Stimulated activated naive B cell treated with anti-CD40 and anti-IgM and Interleukin-4, amounts not matched to agents 10 μg/mL and 1 μg/mL and 100 μg/mL, for 72 hours (primary cell): ENCODE measurements at places on chromosomes 1 and 21.

- DNase-seq = no peak
These were observed 78.1 kb downstream of the LRRC53 start for GRCh38 chr1:74434321-74434720.

GRCh38 chr1:43069461-43070050 is 102.5 kb downstream of the EBNA1BP2 start:
- DNase-seq = no peak

DNA sequence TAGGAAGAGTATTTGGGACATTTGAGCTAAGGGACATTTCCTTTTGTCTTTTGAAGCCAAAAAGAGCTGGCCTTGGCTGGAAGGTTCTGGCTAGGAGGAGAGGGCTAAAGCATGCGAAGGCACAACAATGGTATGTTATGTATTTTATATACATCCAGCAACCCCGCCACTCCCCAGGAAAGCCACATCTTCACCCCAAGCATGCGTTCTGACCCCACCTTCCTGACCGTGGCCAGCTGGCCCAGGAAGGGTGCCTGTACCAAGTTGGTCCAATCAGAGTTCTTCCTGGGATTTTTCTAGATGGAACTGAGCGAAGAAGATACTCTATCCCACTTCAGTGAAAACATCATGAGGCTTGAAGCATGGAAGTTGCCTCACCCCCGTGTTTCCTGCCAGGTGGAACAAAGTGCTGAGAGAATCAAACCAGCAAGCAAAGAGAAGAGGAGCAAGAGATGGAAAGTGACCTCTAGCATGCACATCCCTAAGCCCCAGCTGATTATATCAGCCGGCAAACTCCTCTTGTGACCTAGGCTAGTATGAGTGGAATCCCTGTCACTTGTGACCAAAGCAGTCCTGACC is 82.7 kb downstream of the BCAR3 start:
- no peak for DNase-seq

DNA sequence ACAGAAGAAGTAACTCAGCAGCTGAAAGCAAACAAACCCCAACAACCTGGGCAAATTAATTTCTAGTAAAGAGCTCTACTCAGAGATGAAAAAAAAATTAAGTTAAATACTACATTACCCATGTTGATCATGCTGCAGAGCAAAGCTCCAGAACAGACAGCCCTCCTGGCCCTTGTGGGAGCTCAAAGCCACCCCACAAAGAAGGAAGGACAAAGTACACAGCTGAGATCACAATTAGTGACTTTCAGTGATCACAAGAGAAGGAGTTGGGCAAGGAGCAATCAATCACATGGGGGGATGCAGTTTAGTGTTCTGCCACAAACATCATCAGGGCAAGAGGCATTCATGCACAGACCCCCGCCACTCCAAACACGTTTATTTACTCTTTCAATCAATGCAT is 114.2 kb downstream of the DAB1 start:
- no peak for DNase-seq

GRCh38 chr1:178806665-178807300 is 64.1 kb downstream of the ANGPTL1 start:
- no peak for DNase-seq

DNA sequence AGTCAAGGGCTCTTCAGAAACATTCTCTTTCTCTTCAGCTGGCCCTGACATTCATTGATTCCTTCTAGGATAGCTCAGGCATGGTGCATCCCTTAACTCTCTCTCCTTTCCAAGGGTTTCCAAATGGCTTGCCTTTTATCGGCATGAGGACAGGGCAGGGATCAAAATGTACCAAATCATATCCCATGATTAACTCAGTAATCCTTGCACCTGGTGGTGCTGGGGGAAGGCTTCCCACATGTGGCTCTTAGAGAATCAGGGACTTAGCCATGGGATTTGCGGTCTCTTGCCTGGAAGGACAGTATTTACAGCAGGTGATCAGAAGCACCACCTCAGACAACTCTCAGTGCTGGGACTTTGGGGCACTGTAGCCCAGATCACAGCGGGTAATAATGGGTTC is 46.2 kb upstream of the EDEM3 start:
- no peak for DNase-seq

DNA sequence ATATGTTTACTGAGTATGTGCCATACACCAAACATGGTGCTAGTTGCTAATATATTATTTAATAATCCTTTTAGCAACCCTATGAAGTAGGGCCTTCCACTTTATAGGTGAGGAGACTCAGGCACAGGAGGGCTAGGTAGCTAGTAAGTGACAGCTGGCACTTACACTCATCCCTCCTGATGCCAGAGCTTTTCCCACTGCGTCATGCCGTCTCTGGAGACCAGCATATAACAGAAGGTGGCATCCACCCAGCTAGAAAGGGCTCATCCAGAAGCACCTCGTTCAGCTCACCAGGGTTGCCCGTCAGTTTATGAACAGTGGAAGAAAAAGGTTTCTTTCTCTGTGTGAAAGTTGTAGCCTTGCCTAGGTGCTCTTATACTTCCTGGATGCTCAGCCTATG is 108.9 kb downstream of the NOS1AP start:
- DNase-seq = no peak

- no peak for DNase-seq
These were observed 30.6 kb downstream of the AKT3 start for GRCh38 chr1:243819438-243819839.

DNA sequence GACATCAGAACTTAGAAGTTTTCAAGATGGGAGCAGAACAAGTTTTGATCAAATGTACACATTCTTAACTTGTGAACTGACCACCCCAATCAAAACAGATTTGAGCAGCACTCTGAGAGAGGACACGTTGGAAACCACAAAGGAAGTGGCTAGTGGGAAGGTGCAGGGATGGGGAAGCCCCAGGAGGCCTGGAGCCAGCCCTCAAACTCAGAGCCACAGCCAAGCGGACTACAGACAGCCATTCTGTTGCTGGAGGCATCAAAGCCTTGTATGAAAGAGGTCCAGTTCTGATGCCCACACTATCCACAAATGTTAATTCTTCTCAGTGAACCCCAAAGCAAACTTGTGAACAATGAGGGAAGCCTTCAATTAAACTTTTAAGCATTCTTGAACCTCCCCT is 143.6 kb upstream of the RAB4A start:
- no peak for DNase-seq

- DNase-seq = no peak
These were observed 29.3 kb downstream of the C1orf141 start for GRCh38 chr1:67105508-67105907.

DNA sequence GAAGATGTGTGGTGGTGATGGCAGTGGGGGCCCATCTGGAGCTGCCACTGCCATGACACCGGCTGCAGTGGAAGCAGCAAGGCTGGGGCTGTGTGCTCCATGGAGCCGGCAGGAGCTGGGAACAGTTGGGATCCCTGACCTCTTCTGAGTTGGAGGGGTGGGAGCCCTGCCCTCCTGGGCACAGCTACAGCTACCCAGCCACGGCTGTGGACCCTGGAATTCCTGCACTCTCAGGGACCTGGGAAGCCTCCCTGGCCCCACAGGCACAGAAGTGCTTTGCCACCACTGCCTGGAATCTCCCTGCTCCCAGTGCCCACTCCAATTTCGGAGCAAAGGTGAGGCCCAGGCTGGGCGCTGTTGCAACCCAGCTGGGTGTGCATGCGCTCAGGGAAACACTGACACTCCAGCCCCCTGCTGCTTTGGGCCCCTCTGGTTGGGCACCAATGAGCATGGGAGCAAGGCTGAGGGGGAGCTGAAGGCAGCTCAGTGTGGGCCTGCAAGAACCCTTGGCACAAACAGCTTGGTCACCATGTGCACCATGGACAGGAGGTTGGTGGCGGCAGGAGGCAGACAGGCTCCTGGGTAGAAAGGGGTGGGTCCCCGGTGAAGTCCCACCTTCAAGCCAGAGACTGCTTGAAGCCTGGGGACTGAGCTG is 817.6 kb downstream of the KCNT2 start:
- no peak for DNase-seq

- no peak for DNase-seq
These were observed 54.4 kb downstream of the COL18A1 start for GRCh38 chr21:45459171-45460010.

DNA sequence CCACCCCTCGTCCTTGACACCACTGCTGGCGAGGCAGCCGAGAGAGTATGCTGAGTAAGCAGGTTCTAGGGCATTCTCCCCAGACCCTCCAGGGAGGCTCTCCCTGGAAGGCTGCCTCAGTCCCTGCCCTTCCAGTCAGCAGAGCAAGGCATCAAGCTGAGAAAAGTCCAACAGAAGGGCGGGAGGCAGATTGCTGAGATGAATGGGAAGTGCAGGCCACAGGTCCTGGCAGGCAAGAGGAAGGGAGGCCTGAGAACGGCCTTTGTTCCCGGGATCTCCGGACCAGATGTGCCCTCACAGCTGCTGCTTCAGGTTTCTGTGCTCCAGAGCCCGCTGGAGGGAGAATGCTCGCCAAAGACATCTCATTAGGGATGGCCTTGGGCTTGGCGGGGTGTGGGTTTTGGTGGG is 270.0 kb upstream of the VAMP3 start:
- no peak for DNase-seq

DNA sequence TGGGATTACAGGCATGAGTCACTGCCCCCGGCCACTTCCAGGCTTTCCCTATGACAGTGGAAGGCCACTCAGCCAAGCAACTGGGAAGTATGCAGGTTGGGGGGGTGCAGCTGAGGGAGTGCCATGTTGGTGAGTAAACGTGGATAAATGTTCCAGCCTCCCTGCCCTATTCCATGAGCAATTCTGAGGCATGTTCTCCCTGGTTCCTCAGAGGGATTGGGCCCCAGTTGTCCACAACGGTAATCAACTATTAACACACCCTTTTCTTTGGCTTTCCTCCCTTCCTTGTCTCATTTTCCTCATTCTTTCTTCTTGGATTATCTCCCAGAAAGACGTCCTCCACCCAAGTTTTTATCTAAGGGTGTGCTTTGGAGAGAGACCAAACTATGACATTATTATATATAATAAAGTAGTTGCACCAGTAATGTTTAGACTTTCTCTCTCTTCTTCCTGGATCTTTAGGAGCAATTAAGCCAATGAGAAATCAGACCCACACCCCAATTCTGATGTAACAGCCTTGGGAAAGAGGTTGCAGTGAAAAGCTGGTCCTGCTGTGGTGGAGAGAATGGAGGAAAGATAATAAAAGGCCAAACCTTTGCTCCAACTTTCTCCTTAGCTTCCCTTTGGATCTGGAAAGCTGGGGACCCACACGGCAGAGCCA is 6.8 kb upstream of the SLAMF9 start:
- DNase-seq = no peak

GRCh38 chr21:38236232-38236631 is 20.6 kb upstream of the KCNJ15 start:
- DNase-seq = no peak

GRCh38 chr21:41585199-41585994 is 77.4 kb upstream of the TMPRSS2 start:
- DNase-seq = no peak

DNA sequence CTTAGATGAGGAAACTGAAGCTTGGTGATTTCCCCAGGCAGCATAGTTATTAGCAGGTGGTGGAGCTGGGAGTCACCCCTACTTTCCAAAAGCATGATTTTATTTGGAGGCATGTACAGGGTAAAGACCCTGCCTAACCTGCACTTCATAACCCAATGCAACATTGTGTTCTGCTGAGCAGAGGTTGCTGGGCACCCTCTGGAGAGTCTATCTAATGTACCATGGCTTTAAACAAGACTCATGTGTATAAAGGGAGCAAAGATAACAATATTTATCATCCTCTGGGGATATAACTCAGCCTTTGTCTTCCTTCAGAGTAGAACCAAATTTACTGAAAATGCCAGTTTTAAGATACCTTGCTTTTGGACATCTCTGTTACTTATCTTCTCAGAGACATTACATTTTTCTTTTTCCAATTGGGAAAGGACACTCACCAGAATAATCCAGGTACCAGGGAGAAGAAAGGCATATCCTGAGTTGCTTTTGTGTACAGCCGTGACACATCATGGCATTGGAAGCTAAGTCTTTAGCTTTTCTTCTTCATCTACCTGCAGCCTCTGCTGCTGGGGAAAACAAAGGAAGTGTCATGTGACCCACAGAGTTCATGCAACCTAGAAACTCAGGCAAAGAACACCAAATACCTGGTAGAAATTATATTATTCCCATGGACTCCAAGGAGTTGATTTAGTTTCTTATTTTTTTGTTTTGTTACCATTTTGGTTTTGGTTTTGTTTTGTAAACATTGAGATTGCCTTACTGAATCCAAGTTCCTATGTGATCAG is 39.6 kb downstream of the ELAVL4 start:
- no peak for DNase-seq

DNA sequence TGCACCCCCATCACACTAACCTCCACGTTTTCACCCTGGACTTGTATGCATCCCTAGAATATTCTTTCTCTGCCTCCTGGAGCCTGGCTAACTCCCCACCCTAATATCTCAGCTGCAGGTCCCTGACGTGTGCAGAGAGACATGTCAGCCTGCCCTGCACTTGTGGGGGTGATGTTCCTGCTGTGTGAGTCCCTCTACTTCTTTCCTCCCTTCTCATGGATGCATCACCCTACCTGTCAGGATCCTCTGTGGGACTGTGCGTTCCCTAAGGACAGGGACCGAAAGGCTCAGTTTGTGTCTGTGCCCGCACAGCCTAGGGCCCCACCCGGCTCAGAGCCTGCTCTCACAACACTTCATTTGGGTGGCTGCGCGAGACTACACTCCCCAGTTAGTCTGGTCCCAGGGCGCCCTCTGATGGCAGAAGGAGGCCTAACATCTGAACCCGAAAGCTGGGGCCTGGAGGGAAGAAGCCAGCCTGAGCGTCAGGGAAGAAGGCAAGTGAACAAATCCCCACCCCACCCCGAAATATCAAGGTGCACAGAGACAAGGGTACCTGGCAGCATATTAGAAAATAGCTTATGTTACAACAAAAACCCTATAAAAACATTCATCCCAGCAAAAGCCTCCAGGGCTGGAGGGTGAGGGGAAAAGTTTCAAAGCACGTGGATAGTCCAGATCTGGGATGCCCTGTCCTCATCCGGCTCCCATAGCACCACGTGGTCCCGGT is 3.7 kb downstream of the CD52 start:
- DNase-seq = peak; percentile 86

GRCh38 chr21:33572350-33572749 is 16.1 kb downstream of the DONSON start:
- DNase-seq = no peak

GRCh38 chr1:4803335-4803734 is 148.9 kb downstream of the AJAP1 start:
- no peak for DNase-seq

DNA sequence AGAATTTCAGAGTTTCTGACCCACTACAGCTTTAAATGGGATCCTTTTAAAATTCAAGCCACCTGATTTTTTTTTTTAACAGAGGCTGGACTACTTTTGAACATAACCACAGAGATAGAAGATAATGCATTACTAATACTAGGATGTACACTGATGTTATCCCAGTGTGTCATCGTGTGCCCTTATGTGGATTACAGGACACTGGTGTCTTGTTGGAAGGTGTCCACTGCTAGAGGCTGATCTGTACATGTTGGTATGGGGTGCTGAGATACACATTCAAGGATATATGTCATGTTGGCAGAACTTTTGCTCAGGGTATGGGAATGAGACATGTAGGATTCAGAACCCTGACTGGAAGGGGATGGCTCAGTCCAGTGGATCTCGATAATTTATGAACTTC is 56.3 kb downstream of the INAVA start:
- DNase-seq = no peak
